ENCODE measurements at places on chromosomes 5 and 9.

DNA sequence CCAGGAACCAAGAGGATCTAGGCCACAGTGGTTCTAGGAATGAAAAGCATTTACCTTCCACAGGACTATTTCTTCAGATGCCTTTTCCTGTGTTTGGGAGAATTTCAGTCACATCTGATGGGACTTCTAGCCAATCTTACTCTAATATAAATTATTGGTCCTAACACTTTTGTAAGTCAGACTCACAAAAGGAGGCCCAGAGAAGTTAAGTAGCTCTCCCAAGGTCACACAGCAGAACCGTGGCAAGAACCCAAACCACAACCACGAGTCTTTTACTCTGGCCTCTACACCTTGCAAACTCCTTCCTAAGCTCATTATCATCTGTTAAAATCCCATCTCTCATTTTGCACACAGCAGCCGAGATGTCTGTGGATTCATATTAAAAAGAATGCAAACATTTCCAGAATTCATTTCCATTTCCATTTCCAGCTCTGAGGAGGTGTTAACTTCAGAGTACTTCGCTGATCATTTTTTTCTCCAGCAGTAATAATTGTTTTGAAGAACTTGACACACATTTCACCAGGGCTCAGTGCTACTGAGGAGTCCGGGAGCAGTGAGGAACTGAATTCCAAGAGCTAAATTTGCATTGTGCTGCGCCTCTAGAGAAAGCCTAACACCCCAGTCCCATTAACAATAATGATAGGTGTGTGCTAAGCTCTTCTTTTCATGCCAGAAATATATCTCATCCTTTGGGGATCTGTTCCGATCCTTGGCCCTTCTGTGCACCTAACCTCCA lies 168.1 kb downstream of the SEMA6A start:
- no peak for DNase-seq

DNA sequence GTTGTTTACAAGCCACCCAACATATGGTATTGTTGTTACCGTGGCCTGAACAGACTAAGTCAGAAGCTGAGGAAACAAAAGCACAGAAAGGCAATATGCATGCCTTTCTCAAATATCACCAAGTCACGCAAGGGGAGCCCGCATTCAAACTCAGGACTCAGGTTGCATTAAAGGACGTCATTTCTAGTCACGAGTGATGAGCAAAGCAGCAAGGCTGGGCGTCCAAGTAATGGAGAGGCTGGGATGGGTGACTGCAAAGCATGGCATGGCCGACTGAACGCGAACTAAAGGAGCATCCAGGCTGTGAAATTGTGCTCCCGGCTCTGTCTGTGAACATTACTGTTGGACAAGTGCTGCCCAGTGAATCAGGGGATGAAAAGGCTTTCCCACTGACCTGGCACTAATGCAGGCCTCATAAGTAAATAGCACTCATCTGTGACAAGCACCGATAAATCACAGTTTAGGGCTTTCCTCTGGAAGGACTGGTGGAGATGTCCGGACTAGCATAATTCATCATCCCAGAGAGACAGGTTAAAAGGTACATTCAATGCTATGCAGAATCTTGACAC lies 202.8 kb downstream of the SPOCK1 start:
- DNase-seq = no peak

DNA sequence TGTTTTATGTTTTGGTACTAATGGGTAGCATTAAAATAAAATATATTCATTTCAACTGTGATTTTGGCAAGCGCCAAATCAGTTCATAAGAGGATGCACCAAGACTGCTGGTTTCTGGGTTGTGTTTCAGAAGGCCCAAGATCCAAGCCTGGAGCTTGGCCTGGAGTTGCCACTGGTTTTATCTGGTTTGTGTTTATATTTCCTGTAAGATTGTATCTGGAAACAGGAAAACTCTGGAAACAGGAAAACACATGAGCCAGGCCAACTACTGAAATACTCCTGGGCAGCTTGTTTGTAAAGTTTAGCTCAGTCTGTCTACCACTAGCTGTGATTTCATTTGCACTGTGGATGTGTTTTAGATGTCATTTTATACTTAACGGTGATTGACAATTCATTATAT lies 5.5 kb downstream of the FSTL4 start:
- DNase-seq = no peak

DNA sequence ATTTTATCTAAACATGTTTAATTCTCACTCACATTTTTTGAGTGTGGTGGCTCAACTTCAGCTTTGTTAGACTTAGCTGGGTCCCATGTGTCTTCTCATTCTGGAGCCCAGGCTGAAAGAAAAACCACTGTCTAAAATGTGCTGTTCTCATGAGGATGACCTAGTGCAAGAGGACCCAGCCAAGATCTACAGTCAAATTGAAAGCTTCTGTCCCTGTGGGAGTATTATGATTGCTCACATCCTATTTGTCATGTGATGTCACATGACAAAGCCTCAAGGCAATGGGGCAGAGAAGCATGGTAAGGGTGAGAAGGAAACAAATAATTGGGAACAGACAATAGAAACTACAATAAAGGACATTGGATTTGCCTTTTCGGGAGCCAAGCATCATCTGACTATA lies 113.4 kb upstream of the ASTN2 start:
- DNase-seq = no peak

DNA sequence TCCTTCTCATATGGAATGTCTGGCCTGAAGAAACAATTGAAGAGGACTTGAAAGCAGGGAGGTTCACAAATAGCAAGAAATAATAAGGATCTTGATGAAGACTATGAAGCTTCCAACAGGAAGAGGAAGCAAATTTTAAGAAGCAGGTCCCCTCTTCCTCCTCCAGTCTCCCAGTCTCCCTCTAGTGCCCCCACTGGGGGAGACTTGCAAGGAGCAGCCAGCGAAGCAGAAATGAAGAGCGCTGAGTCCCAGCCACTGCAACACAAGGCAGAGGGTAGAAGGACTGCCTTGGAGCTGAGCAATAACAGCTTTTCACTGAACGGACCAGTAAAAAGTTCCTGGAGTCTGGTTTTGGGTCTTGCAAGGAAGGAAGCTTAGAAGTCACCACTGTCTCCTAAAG lies 32.6 kb upstream of the ACO1 start:
- DNase-seq = no peak

GRCh38 chr5:179420476-179420875 lies 75.2 kb upstream of the ADAMTS2 start:
- no peak for DNase-seq

DNA sequence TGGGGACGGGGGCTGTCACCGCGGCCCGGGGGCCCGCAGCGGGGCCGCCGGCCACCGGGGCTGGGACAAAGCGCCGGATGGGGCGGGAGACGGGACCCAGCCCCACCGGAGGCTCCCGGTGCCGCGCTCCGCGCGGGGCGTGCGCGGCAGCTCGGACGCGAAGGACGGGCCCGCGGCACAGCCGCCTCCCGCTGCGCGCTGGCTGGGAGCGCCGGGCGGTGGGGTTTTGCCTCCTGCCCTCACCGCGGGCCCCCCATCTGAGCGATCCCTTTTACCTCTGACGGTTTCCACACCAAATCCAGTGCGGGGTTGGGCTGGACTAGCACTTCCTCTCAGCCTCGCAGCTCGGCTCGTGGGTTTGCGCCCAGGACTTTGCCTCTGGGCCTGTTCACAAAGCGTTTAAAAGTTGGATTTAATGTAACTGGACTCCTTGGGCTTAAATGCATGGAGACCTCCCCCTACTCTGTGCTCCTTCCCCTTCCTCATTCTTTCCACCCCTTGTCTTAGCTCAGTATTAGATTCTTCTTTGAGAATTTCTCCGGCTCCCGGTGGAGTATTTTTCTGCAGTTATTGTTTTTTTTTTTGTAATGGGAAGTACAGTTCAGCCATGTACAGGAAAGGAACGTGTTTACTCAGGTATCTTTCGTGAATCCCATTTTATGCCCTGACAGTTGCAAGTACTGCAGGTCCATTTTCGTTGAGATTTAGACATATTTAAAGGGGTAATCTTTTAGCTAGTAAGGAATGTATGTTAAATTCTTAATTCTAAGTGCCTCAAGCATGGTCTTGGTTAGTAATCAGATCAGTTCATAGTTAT lies 691 bp downstream of the FCHO2 start:
- peak; percentile 40 for DNase-seq
